ENCODE measurements at places on chromosomes 6 and 20.

GRCh38 chr6:147991961-147992360 lies 350.7 kb upstream of the SASH1 start:
- DNase-seq, result no peak

DNA sequence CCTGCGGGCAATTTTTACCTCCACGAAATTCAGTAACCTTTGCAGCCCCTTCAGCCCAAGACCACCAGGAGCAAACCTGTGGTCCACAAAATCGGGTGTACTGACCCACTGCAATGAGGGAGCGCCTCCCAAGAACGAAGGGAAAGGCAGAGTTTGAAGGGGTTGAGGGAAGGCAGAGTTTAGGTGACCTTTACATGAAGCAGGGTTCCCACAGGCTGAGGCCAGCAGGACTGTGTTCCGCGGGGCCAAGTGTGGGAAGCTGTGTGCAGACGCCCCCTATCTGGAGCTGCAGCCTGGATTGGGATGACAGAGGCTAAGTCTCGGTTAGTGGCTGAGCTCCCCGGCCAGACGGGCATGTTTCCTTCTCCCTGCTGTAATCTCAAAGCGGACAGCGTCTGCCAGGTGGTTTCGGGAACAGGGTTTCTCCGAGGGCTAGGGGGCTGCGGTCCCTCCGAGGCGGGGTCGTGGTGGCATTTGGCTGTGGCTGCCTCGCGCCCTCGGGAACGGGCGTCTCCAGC lies 826 bp upstream of the PYGB start:
- DNase-seq, result no peak

- DNase-seq, result no peak
Observed at GRCh38 chr6:133240511-133241085, 559 bp upstream of the EYA4 start.

GRCh38 chr6:73309785-73310502 lies 44.1 kb downstream of the DPPA5 start:
- no peak for DNase-seq

DNA sequence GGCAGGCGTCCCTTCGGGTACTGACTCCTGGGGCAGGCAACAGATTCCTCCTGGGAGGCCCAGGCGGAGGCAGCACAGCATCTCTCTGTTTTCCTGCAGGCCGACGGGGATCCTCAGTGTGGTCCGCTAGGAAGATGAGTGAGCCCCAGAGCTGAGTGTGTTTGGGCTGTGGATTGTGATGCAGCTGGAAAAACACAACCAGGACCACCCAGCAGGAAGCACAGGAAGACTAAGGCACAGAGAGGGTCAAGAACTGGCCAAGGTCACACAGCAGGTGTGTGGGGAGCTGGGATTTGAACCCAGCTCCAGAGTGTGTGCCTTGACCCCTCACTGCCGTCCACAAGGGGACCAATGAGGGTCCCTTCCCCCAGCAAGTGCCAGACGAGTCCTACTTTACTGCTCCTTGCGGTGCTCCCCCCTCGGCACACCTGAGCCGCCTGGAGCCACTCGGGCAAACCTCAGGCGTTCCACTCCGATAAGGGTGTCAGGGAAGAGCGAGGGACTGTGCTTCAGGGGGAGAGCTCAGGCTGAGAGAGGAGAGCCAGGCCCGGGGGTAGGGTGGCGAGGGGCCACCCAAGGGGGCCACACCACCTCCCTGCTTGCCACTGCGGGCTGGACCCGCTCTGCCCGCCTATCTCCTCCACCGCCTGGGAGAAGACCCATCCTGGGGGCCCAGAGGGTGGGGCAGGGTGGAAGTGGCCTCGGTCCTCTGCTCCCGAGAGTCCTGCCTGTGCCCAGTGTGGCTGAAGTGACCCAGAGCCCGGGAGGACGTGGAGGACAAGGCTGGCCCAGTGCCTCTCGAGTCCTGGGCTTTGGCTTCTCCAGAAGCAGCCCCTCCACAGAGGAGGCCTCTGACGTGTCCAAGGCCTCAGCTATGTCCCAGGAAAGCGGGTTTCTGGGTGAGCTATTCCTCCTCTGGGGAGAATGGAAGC lies 63.3 kb downstream of the YTHDF1 start:
- DNase-seq, result no peak

- DNase-seq, result no peak
Observed at GRCh38 chr6:18676548-18676947, 289.4 kb downstream of the RNF144B start.

All from skeletal muscle cell (primary cell).